ENCODE measurements at places on chromosomes 6 and 20. TPM values are rescaled to one million over a fixed set of nuclear protein-coding genes. Genes with fewer than 3 reads are reported as not detected.

DNA sequence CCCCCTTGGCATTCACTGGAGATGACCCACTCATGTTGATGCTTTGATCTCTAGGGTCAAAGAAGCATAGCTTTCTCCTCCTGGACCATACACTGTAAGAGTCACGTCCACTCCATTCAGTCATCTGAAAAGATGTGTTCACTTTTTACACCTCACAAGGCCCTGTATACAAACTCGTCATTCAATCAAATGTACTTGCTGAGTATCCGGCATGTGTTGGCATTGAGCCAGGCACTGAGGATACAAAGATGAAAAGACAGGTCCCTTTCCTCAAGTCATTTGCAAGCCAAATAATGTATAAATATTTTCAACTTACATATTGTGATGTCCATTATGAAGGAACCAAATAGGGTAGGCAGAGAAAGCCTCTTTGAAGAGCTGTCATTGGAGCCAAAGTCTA lies 32.6 kb upstream of the CSNK2A1 start:
- no peak for DNase-seq

GRCh38 chr6:42402184-42402583 lies 49.5 kb downstream of the TRERF1 start:
- DNase-seq, result no peak

GRCh38 chr20:59933296-59933848 lies at the start of gene SYCP2:
Gene SYCP2 (minus strand): TSS chr20:59933637. CDS start chr20:59922413, 11,224 bp downstream.
- peak; percentile 28 for DNase-seq

DNA sequence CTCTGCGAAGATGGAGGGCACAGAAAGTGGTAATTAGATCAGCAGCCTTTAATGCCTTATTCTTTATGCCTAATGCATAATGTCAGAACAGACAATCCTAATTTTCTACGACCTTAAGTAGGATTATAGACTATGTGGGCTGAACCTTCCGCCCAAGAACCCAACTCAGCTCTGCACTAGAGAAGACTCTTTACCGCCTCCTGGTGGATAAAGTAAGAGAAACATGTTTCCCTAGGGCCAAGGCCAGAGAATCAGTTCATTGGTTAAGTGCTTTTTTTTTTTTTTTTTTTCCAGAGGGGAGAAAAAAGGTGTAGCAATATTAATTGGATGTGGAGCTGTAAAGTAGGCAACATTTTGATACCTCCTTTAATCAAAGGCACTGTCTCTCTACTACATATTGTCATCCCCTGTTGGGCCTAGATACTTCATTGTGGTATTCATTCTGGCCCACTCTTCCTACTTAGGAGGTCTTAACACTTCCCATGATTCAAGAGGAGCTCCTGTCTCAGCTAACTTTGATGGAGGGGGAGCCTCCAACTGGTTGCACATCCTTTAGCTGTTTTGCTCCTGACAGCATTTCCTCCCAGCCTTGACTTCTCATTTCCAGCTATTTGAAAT lies 124.9 kb upstream of the NRN1 start:
- DNase-seq, result no peak

GRCh38 chr20:48824830-48825565 lies 2.8 kb downstream of the PREX1 start:
- DNase-seq, result no peak

GRCh38 chr6:97207383-97207782 lies 75.6 kb downstream of the MMS22L start:
- no peak for DNase-seq

DNA sequence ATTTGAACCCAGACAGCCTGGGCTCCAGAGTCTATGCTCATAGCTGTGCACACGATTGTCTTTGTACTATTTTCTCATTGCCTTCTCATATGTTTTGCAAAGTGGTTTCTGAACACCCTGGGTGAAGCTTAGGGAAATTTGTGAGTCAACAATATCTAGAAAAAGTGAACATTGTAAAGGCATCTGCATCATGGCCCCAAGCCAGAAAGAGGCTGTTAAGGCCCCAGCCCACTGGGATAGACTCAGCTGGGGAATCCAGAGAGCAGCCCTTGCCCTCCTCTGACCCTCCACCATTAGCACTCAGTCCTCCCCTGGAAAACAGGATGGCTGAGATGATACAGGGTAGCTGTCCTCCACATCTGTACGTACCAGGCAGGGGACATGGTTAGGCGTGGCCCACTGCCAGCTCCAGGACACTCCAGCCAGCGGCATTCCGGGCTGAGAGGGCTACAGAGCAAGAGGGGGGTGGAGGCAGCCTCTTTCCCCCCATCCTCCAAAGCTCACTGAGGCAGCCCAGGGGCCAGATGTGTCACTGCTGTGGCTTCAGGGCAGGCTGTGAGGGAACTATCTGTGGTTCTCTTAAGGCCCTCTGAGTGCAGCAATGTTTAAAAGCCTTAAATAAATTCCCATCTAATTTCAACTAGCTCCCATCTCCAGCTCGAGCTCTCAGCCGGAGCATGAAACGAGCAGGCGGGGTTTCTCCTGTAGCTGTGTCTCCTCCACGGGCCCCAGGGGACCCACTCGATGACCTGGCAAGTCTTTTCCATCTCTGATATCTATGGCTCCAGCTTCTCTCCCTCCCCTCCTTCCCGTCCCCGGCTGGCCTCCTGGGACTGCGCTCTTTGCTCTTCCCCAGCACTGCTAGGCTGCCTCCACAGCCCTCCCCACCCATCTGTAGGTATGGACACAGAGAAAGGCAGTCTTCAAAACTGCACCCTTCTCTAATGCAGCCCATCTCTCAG lies 209.4 kb upstream of the LRFN2 start:
- no peak for DNase-seq

DNA sequence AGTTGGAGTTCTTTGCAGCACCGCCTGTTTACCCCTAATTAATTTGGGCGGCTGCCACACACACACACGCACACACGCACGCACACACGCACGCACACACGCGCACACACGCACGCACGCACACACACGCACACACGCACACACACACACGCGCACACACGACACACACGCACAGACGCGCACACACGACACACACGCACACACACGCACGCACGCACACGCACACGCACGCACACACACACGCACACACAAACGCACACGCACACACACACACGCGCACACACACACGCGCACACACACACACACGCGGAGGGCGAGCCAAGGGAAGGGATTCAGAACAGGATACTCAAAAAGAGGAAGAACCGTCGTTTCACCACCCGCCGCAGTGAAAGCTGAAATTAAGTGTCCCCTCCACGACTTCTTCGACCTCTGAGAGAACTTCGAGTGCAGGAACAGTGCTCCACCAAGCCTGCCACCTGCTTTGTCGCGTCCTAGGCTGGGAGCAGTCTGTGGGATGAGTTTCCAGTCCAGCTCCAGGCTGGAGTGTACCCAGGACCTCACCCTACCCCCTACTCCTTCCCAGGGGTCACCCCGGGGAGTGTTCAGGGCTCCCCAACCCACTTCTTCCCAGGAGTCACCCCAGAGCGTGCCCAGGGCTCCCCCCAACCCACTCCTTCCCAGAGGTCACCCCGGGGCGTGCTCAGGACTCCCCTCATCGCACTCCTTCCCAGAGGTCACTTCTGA lies 1.1 kb downstream of the RNASET2 start:
- peak; percentile 66 for DNase-seq

DYNLT2 gene
- total RNA-seq, result 4.3 TPM
